ENCODE measurements at places on chromosomes 11 and 22.

- no peak for DNase-seq
Measured at GRCh38 chr11:57566905-57567514, 462 bp downstream of the UBE2L6 start.

DNA sequence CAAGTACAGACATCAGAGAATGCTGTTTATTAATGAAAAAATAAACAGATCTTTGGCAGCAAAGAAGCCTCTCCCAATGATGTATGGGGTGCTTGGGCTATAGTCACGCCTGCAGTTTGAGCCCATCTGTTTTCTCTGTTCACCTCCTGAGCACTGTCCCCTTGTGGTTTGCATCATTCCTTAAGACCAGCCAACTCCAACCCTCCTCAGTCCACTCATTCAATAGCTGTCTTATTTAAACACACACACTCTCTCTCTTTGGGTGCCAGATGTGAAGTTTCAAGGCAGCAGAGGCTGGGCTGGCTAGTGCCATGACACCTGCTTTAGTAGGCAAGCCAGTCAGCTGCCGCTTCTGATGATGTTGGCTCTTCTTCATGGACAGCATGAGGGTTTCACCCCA lies 58.1 kb downstream of the POLD3 start:
- DNase-seq: no peak

DNA sequence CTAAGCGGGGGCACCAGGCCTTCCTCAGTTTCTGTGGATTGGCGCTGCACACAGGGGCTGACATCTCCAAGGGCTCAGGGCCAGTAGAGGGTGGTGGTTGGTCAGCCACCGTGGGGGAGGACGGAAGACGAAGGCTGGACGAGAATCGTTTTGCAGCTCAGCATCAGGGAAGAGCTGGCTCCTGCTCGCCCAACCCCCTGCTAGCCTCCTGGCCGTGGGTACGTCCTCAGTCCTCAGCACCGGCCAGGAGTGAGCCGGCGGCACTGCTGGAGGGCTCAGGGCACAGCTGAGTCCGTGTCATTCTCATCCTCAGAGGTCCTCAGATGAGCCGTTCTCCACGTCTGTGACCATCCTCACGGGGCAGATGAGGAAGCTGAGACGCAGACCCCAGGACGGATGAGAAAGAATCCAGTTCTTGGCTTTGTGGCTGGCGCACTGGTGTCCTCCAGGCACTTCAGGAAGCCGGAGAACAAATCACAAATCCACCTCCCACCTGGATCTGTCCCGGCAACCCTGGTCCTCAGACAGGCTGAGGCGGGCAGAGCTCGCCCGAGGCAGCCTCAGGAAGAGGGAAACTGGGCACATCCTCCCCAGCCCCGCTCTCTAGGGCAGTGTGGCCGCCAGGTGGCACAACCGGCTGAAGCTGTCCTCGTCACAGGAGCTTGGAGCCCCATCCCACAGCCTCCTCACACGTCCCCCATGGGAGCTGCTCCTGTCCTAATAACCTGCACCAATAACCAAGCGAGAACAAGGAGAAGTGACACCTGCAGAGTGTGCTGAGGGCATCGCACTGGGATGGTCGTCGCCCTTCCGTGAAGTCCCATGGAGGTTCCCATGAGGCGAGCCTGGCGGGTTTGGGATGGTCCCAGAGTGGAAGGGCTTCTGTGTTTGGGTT lies 393.7 kb downstream of the BRD1 start:
- DNase-seq: no peak

GRCh38 chr11:30483056-30483455 lies 103.1 kb downstream of the MPPED2 start:
- no peak for DNase-seq

- DNase-seq: no peak
Measured at GRCh38 chr11:80282643-80283042, 841.8 kb upstream of the TENM4 start.

- no peak for DNase-seq
Measured at GRCh38 chr22:49290711-49291110, 537.0 kb downstream of the BRD1 start.

DNA sequence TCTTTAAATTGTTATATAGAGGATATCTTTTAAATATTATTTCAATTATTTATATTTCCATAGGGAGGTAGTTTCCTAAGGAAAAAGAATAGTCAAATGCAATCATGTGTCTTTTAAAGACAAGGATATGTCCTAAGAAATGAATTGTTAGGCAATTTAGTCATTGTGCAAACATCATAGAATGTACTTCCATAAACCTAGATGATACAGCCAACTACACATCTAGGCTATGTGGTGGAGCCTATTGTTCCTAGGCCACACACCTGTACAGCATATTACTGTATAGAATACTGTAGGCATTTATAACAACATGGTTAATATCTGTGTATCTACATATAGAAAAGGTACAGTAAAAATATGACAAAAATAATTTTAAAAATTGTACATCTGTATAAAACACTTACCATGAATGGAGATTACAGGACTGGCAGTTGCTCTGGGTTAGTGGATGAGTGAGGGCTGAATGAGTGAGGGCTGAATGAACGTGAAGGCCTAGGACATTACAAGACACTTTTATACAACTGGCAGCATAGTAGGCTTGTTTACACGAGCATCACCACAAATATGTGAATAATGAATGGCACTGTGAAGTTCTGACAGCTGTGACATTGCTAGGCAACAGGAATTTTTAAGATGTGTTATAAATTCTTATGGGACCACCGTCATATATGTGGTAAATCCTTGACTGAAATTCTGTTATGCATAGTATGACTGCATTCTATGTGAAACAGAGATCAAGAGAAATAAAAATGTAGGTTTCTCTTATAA lies 1879.0 kb upstream of the RAG2 start:
- DNase-seq: no peak

- no peak for DNase-seq
Measured at GRCh38 chr11:102121329-102121728, 11.1 kb downstream of the YAP1 start.

- DNase-seq: no peak
Measured at GRCh38 chr11:2587132-2587930, 112.5 kb downstream of the KCNQ1OT1 start.

DNA sequence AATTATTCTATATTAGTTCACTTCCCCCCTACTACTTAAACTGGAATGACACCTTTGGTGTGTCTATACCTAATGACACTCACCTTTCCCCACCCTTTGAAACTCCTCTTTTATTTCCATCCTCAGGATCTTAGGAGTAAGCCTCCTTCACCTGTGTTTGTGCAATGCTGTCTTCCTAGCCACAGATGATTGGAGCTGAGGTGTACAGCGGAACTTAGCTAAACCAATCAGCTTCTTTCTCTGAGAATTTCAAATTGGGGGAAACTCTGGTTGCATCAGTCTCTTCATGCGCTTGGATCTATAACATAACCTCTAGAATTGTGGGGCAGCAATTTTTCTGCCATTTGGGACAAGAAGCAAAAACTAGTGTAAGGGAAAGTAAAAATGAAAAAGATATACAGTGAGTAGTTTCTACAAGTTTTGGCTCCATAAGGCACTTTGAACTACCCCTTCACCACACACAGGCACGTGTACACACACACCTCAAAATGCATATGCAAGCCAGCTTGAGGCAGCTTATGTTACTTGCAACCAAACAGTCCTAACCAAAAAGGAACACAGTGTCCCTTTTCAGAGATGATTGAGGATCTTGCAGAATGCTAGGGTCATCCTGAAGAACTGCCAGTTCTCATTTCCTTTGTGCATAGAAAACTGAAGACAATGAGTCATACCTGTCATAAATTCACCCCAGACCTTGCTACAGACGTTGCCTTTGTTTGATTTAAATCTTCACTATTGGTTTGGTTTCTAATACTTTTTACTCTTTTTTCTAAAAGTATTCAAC lies 36.0 kb upstream of the LDLRAD3 start:
- DNase-seq: no peak

DNA sequence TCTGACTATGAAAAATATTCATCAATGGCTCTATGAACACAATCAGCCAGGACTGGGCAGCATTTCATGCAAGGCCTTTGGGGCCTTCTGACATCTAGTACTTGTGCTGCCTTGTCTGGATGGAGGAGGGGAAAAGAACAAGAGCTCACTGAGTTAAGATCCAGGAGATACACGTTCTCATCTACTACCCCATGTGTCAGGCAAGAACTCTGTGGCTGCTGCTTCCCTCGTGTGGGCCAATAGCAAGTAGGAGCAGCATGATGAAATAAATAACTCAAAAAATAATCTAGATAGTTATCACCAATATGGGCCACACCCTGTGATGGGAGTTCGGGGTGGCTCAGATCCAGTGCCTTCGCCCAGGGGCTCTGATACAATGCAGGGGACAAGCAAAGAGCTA lies 7.3 kb downstream of the KCNE3 start:
- DNase-seq: no peak

- DNase-seq: no peak
Measured at GRCh38 chr11:102251423-102251822, 65.9 kb upstream of the BIRC3 start.

- DNase-seq: no peak
Measured at GRCh38 chr11:104531075-104531474, 367.1 kb upstream of the PDGFD start.

DNA sequence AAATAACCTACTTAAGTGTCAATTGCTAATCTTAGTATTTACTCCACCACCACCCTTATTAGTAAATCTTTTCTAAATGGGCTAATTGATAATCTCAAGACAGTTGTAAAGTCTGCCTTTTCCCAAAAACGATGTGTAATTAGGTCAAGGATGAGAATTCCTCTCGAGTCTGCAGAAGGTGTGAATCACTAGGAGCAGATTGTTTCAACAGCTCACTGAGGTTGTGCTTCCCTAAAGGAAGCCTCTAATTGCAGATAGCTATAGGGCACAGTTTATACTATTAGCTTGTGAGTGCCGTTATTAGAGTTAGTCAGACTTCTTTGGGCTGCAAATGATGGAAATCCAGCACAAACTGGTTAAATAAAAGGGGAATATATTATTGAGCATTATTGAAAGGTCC lies 84.9 kb downstream of the C11orf91 start:
- DNase-seq: no peak

- no peak for DNase-seq
Measured at GRCh38 chr11:121199516-121199915, 93.1 kb upstream of the SC5D start.

DNA sequence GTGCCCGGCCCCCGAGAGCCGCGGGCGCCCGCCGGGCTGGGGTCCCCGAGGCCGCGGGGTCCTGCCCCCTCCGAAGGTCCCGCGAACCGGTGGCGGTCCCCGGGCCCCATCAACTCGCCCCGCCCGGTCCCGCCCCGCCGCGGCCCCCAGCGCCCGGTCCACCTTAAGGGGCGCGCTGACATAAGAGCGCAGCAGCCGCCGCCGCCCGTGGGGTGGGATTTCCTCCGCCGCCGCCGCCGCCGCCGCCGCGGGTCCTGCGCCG lies at the start of gene ZDHHC8:
Gene ZDHHC8 (plus strand): TSS at position 208 of the 262 bp plus-strand sequence. CDS start 144 bp downstream, outside the sequence.
- DNase-seq: no peak

DNA sequence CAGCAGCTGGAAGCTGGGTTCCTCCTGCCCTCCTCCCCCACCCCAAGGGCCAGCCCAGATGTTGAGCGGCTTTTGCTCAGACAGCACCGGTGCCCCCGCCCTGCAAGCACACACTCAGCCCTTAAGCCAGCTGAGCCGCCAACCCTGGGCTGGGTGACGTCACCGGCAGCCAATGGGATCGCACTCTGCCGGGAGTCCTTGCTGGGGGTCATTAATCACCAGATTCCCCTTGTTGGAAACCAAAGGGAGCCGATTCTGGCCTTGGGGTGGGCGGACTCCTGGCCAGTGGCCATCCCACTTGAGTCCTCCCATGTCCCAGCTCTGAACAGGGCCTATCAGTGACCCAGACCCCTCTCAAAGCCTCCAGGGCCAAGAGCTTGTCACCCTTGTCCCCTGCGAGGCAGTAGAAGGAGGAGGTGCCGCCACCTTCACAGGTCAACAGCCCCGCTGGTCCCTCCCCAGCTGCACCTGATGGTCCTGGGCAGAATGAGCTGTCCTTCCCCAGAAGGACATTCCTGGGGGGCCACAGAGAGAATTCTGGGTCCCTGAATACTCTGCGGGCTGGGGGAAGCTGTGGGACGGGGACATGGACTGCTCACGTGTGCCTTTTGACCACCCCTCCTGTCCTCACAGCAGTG lies 7.4 kb downstream of the DUSP8 start:
- no peak for DNase-seq

DNA sequence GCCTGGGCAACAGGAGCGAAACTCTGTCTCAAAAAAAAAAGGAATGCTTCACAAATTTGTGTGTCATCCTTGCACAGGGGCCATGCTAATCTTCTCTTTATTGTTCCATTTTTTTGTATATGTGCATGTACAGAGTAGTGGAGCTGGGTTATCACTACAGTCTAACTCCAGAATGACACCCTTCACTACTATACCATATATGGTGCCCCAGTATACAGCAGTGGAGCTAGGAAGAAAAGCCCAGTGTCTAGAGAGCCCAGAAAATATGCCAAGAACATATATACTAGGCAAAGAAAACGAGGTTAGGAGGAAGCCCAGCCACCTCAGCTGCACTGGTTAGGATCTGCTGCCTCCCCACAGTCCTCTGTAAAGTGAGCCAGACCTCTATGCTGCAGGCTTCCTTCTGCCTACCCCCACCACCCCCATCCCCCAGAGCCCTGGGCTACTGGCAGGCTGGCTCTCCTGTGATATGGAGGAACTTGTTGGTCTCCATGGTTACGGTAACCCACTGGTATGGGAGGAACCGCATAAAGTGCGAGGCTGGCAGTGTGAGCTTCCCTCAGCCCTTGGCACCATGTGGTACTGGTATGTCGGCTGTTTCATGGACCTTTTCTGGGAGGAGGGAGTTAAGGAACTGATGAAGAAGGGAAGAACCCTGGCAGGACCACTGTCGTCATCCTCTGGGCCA lies 34.3 kb downstream of the RCOR2 start:
- no peak for DNase-seq

DNA sequence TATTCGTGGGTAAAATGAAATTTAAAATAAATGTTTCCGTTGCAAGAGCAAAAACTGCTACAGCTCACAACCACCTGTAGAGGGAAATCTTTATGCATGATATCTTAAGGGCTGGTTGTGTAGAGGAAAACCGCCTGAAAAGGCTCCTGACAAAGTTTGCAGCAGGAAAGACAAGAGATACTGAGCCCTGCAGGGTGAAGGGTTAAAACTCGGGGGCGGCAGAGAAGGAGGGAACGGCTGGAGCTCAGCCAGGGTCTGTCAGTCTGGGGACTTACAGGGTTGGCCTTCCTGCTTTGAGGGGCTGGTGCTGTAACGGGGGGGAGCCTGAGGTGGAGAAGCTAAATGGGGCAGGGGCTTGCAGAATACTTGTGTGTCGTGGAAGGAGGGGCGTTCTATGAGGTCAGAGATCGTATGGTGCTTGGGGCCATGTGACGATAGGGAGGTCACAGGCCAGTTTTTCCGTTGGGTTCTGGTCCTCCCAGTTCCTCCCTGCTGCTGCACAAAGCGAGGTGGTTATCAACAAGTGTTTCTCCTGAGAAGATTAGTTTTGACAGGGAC lies 122.9 kb upstream of the HSD17B12 start:
- DNase-seq: no peak

- DNase-seq: peak; percentile 13
Measured at GRCh38 chr11:132734217-132734616, 798.1 kb downstream of the OPCML start.

- no peak for DNase-seq
Measured at GRCh38 chr11:17277024-17277584, 565 bp downstream of the NUCB2 start.

DNA sequence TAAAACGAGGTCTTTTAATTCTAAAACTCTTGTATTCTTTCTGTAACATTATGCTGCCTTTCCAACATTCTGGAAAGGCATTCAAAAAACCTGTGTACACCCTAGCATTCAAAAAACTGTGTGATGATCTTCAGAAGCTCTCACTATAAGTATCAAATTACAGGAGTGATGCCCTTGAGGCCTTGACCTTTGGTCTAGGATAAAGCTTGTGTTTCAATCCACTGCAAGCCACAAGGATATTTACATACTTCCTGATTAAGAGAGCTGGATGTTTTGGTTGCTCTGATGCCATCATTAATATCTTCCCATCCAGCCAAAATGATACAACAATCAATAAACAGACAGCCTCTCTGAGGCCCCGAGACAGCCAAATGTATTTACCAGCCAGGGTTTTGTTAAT lies 11.9 kb downstream of the CLPB start:
- DNase-seq: no peak
